NCI-H2107 (cell line): ENCODE measurements at places on chromosomes 4 and X.

DNA sequence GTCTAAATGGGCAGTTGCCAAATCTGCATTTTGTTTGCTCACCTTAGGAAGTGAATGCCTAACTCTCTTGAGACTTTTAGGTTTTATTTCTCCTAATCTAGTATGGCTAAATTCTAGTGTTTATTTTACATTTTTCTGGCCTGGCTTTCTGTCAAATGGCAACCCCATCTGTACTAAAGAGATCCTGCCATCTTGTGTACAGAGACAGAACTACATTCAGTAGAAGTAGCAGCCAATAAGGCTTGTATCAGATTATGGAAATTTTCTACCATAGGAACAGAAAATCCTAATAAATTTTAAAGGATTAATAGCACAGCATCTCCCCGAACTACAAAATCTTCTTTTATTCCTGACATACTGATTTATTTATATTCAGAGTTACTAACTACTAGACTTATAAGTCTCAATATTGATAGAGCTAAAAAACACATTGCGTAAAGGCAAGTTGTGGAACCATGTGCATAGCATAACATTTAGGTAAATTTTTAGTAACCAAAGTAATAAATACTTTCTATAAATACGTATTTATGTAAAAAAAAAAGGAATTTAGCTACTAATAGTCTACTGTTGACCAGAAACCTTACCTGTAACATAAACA, 45.5 kb downstream of the TMEM144 start:
- no peak for DNase-seq

- DNase-seq, result no peak
Observed at GRCh38 chr4:86664959-86665358, 70.8 kb downstream of the PTPN13 start.

DNA sequence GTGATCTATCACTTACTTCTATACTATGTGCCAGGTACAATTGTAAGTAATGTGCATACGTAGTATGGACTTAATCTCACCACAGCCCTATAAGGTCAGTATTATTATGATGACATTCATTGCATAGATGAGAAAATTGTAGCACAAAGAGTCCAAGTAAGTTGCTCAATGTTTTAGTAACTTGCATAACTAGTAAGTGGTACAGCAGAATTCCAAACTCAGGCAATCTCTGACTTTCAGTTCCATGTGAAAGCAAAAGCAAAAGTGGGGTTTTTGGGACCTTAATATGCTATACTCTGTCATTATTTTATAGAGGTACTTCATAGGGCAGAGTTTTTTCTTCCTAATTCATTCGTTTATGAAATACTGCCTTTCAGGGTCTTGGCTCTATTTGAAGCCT, 188.8 kb upstream of the VEGFC start:
- DNase-seq, result no peak

- DNase-seq, result no peak
Observed at GRCh38 chr4:143026459-143027170, 158.1 kb upstream of the USP38 start.

GRCh38 chr4:158169506-158169905, 3.3 kb downstream of the GASK1B start:
- no peak for DNase-seq

- no peak for DNase-seq
Observed at GRCh38 chrX:65688403-65688871, 21.0 kb downstream of the MSN start.

GRCh38 chr4:15455290-15455689, 14.4 kb upstream of the CC2D2A start:
- DNase-seq, result no peak

DNA sequence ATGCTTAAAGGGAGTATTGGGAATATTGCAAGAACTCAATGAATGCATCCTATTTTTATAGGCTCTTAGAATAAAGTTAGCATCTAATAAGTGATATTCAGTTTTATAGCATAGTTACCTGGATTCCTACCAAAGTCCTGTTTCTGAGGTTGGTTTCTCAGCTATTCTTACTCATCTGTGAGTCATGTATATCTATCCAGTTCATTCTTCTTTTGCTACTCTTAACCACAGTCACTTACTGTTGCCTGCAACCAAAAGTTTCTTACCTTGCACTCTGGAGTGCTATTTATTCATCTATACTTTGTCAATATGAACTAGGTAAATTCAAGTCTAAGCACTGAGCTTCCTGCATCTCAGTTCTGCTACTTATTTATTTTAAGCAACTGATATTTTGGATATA, 322.5 kb downstream of the HS3ST1 start:
- DNase-seq, result no peak

DNA sequence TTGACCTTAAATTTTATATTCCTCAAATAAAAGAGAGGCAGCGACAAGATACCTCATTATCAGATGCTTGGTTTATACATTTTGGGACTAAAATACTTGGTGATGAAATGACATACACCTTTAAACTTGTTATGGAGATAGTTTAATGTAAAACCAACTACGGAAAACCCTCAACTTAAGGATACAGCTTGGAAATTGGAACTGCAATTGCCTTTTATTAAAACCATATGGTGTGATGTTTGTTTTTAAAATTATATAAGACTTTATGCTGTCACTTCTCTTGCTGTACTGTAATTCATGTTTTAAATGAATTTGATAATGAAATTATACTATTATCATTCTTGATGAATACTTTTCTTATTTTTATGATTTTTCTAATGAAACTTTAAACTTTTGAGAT, 25.9 kb downstream of the METTL14 start:
- DNase-seq, result no peak

DNA sequence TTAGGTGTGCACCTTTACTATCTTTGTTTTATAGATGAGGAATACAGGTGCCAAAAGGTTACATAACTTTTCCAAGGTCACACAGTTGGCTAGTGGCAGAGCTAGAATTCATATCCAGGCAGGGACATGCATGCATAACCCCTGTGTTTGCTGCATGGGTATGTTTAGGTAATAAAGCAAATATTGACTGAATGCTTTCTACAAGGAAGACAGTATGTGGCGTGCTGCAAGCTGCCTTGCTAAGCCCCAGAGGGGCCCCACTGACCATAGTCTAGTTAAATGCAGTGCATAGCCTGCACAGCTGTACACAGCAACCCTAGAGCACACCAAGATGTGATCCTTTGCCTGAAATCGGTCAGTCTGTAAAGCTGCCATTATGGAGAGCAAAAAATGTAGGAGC, 320.5 kb upstream of the IGFBP7 start:
- no peak for DNase-seq

- DNase-seq, result no peak
Observed at GRCh38 chr4:6910960-6911874, 1.6 kb downstream of the TBC1D14 start.

DNA sequence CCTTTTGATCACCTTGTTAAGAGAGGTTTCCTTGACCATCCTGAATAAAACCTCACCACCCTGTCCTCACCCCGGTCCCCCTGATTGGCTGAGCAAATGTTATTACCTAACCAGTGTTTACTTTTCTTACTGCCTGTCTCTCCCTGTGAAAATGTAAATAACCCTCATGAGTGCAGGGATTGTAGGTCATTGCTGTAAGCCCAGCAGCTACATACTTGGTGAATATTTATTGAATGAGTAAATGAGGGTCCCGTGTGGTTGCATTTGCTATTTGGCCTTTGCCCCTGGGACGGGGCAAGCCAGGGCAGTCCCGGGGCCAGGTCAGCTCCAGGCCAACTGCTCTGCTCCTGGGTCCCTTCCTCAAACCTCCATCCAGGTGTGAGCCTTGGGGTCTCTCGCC, 55.5 kb upstream of the CLCN4 start:
- DNase-seq, result no peak

DNA sequence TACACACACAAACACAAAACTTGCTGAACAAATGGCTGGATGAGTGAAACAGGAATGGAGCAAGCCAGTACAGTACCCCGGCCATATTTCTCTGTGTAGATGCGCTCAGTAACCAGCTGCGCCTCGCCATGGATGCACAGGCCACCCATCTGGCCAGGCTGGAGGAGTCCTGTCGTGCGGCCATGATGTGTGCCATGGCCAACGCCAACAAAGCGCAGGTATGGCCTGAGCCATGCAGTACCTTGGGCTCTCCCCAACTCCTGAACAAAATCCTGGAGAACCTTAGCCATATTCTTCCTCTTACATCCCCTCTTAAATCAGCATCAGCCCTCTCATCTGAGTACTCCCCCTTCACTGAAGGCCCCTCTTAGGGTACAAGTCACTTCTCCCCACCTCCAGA, 4.4 kb downstream of the HSD17B10 start:
- no peak for DNase-seq

DNA sequence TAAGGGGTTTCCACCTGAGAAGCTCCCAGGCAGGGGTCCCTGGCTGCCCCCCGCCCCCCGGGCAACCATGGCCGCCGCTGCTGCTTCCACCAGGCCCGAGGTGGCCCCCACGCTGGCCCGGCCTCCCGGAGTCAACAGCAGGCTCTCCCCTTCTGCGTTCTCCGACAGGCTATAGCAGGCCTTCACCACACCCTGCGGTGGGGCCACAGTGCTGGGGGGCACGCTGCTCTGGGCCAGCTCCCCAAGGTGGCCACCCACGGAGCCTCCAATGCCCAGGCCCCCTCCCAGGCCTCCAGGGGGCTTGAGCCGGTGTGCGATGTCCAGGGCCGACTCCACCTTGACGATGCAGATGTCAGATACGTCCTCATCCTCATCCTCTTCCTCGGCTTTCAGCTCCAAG, 72.5 kb downstream of the UBE2K start:
- DNase-seq, result no peak

DNA sequence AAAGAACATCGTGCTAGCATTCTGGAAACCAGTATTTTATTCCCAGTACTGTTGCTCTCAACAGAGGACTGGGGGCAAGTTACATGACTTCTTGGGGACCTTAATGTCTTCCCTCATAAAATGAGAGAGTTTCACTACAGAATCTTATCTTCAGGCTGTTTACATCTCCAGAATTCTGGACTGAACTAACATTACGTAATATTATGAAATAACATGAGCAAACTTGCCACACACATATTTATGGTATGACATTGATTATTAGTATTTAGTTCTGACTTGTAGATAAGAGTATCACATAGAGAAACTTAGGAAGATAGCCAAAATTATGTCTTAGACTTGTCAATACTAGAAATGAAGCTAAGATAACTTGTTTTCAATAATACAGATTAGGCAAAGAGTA, 68.0 kb downstream of the NFKB1 start:
- no peak for DNase-seq

DNA sequence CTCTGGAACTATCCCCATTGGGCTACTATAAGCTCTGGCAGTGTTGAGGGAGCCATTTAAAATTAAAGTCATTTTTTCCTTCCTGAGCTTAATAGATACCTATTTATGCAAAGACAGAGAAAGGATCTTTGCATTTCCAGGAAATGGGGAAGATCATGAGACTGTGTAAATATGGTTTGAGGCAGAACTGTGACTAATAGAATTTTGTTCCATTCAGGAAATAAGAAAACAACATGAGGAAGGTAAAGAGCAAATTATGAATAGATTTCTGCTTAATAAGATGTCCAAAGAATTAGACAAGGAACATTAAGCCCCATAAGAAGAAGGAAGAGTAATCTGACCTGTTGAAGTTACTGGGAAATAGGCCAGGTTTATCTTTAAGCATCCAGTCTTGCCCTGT, 17.8 kb upstream of the TBC1D19 start:
- DNase-seq, result no peak

DNA sequence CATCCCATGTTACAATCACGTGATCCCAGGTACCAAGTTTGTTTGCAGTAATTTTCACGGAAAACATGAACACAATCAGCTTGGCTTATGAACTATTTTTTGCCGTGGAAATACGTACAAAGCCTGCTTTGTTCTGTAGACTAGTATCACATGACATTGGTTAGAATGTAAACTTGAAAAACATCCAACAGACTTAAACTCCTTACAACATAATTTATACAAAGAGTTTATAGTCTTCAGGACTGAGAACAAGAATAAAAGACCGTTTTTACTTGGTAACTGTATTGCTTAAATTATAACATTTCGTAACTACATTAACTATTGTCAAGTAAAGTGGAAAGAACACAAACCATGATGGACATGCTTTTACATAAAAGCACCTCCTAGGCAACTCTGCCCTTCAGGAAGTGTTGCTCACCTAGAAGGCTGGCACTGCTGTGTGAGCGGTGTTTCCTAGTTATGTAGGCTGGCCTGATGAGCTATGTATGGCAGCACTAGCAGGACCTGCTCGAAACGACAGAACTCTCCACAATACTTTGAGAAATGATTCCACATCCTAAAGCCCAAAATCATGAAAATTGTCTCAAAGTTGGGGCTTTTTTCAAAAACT, 41.8 kb upstream of the WDR1 start:
- DNase-seq, result no peak

- no peak for DNase-seq
Observed at GRCh38 chr4:183830438-183830985, 74.6 kb upstream of the STOX2 start.

GRCh38 chrX:68719181-68719903, 71.9 kb downstream of the STARD8 start:
- no peak for DNase-seq

- DNase-seq, result no peak
Observed at GRCh38 chr4:185642907-185643306, 107.6 kb upstream of the PDLIM3 start.

GRCh38 chrX:150543230-150544155, 24.9 kb upstream of the MTM1 start:
- DNase-seq, result no peak

- no peak for DNase-seq
Observed at GRCh38 chr4:125838202-125838601, 523.4 kb downstream of the FAT4 start.

DNA sequence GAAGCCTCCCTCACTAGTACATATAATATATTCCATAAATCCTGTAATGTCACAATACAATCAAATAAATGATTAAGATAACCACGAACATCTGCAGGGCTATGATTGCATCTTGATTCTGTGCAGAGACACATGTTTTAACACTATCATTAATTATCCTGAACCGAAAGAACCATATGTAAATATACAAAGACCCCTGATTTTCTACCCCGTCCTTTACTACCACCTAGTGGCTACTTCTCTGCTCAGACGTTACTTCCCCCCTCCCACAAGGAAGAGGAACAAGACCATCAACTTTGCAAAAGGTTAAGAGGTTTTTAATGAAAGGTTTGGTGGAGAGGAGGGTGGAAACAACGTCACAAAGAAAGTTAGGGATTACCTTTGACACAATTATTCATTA, 134.0 kb downstream of the COL4A6 start:
- DNase-seq, result no peak

- no peak for DNase-seq
Observed at GRCh38 chr4:171817026-171817425, 3.8 kb downstream of the GALNTL6 start.

- no peak for DNase-seq
Observed at GRCh38 chr4:141614878-141615586, 21.4 kb upstream of the IL15 start.

- DNase-seq, result no peak
Observed at GRCh38 chr4:78953769-78954666, 14.8 kb upstream of the PAQR3 start.

DNA sequence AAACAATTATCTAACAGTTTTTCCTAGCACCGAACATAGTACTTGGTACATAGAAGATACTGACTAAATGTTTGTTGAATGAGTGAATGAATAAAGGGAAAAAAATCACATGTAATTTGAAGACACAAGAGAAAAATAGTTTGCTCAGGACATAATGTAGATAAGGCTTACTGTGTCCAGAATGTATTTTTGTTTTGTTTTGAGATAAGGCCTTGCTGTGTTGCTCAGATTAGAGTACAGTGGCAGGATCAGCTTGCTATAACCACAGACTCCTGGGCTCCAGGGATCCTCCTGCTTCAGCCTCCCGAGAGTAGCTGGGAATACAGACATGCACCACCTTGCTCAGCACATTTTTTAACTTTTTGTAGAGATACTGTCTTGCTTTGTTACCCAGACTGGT, 6.5 kb downstream of the FAM199X start:
- DNase-seq, result no peak
